ENCODE measurements at places on chromosomes 1 and 21. TPM values are rescaled to one million over a fixed set of nuclear protein-coding genes. Genes with fewer than 3 reads are reported as not detected.

Gene TP73
- 0.19 TPM for total RNA-seq

Gene PDZK1IP1
- 0.75 TPM for total RNA-seq

Gene IQGAP3
- total RNA-seq = under 0.01 TPM

Gene SPOCD1
- total RNA-seq = 0.19 TPM

Gene OR6K3
- 0.19 TPM for total RNA-seq

Gene TAL1
- total RNA-seq = 3.5 TPM

Gene ZMYND12
- total RNA-seq = 3.0 TPM

Gene KRTAP21-2
- not detected for total RNA-seq

Gene RHD
- total RNA-seq = not detected

Gene PGLYRP3
- not detected for total RNA-seq

Gene SLC35E2B
- total RNA-seq = 19.3 TPM

Gene PTPN22
- 1.5 TPM for total RNA-seq

Gene GPR3
- under 0.01 TPM for total RNA-seq

Gene GUCA2B
- total RNA-seq = not detected

Gene NBPF4
- 0.09 TPM for total RNA-seq

Gene HSD3B1
- 0.67 TPM for total RNA-seq

Gene FOXO6
- total RNA-seq = 0.08 TPM

Gene SLC35D1
- 30.9 TPM for total RNA-seq

Gene VTCN1
- total RNA-seq = 0.28 TPM

Gene FAM72A
- 10.8 TPM for total RNA-seq

Gene CLCA4
- total RNA-seq = not detected

Gene LRRC3
- total RNA-seq = 14.2 TPM

Gene GLIS1
- total RNA-seq = under 0.01 TPM

Gene HOOK1
- total RNA-seq = 33.4 TPM

Gene HEYL
- 1.7 TPM for total RNA-seq

Gene SYT6
- under 0.01 TPM for total RNA-seq

Gene EDARADD
- 0.37 TPM for total RNA-seq

Gene MAP1LC3C
- not detected for total RNA-seq

Gene RGS16
- 0.59 TPM for total RNA-seq

Gene GPR157
- total RNA-seq = 7.0 TPM

Gene NIPAL3
- 12.0 TPM for total RNA-seq

Gene KRTAP19-1
- not detected for total RNA-seq

Gene C1orf87
- total RNA-seq = not detected

Gene HSPG2
- total RNA-seq = 26.8 TPM

Gene C8A
- total RNA-seq = 669 TPM

Gene AMY2B
- 5.4 TPM for total RNA-seq

Gene FCGR1A
- 4.5 TPM for total RNA-seq

Gene C1orf226
- 25.2 TPM for total RNA-seq

Gene ORC1
- 16.6 TPM for total RNA-seq

Gene TNN
- total RNA-seq = 1.8 TPM

Gene PRRC2C
- 33.6 TPM for total RNA-seq

Gene NBPF6
- not detected for total RNA-seq

Gene OR10J4
- not detected for total RNA-seq

Gene TAF1A
- 5.2 TPM for total RNA-seq

Gene SLAMF8
- total RNA-seq = 1.2 TPM

Gene PIGK
- total RNA-seq = 15.5 TPM

Gene NTMT2
- not detected for total RNA-seq

Gene LENEP
- total RNA-seq = 0.42 TPM

All from liver (tissue), 10 donors.